ENCODE measurements at places on chromosomes 7 and 10.
A peak's percentile ranks its signal among the peaks of the same experiment; 100 is the strongest.

- DNase-seq, result peak; percentile 55
Observed at GRCh38 chr10:43689618-43689954, 40.9 kb upstream of the ZNF32 start.

DNA sequence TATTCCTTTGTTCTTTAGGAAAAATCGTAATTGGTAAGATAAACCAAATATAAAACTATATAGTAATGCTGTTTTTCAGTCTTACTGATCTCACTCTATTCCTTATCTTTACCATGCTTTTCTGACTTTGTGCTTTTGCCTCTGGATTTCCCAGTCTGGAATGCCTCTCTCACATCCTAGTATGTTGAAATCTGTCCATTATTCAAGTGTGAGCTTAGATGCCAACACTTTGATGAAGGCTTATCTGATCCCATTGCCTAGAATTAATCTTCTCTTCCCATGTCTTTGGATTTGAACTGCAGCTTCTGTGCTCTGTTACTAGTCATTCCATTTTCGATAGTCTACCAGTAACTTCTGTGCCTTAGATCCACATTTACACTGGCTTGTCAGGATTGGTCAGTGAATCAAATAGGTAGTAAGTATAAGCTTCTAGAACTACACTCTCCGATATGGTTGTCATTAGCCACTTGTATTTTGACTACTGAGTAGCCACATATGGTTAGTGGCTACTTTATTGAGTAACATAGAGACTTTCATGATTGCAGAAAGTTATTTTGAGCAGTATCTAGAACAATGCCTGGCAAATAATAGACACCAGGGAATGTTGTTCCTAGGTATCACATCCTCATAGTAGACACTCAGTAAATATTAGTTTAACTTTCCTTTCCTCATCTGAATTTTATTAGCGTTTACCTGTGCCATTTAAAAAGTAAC lies 92.9 kb downstream of the BMPR1A start:
- no peak for DNase-seq

GRCh38 chr7:21718391-21718790 lies 175.6 kb downstream of the DNAH11 start:
- DNase-seq, result no peak

- no peak for DNase-seq
Observed at GRCh38 chr7:27936047-27936767, 196.2 kb downstream of the TAX1BP1 start.

DNA sequence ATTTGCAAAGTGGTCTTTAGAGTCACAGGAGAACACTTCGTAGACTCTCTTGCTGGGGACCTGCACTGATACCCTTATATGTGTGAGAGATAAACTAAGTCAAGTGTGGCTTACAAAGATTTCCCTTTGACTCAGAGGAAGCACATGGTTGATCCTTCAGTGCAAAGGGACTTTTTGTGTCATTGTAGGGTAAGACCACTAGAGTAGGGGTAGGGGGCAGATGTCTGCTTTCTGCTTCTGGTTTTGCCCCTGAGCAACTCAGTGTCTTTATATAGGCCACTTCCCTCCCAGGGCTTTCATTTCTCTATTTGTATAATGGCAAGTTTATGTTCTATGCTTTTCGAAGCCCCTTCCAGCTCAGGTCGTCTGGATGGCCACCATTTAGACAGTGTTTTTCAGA lies 281.7 kb downstream of the SORCS3 start:
- no peak for DNase-seq

DNA sequence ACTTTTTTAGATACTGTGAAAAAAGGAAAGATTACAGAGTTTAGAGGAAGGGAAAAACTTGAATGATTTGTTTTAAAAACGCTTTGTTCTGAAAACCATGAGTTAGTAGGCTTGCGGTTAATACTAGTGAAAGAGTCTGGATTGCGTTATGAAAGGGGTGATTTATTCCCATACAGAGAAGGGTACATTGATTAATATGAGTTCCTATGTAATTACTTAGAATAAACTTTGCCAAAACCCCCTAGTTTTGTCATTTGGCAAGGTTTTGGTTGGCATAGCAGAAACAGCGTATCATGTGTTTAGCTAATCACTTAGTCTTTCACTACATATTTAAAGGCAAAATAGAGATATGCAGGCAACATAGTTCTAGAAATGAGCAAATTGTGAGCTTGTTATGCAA lies 91.2 kb upstream of the POT1 start:
- no peak for DNase-seq

DNA sequence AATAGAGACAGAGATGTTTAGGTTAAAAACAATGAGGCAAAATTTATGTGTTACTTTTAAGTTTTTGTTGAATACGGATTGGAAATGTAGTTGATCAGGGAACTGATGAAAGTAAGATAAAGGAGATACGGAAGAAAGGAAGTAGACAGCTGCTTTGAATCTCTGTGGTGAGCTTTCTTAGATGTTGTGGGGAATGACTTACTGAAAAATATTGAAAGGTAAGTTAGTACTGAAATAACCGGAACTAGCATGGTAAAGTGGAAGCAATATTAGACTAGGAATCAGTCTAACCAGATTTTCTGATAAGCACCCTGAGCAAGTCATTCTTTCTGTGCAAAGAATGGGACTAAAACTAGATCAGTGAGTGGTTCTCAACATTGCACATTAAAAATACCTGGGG lies 34.8 kb downstream of the LUC7L2 start:
- DNase-seq, result no peak

GRCh38 chr10:101762736-101763135 lies 13.2 kb downstream of the FGF8 start:
- DNase-seq, result no peak

DNA sequence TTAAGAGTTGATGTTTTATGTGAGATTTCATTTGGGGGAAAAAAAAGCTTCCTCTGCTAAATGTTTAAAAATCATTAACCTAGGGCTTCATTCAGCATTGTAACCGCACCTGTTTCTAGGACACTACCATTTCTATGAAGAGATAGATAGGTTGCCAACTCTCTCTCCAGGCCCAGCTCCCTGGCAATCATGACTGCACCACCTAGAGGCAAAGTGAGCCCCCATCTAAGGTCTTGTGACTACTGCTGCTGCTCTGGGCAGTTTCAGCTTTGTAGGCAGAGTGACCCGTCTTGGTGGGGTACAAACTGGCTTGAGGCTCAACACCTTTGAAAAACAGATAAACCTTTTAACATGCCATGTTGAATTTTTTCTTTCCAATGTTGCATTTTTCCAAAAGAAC lies 27.3 kb upstream of the MRC1 start:
- DNase-seq, result no peak

DNA sequence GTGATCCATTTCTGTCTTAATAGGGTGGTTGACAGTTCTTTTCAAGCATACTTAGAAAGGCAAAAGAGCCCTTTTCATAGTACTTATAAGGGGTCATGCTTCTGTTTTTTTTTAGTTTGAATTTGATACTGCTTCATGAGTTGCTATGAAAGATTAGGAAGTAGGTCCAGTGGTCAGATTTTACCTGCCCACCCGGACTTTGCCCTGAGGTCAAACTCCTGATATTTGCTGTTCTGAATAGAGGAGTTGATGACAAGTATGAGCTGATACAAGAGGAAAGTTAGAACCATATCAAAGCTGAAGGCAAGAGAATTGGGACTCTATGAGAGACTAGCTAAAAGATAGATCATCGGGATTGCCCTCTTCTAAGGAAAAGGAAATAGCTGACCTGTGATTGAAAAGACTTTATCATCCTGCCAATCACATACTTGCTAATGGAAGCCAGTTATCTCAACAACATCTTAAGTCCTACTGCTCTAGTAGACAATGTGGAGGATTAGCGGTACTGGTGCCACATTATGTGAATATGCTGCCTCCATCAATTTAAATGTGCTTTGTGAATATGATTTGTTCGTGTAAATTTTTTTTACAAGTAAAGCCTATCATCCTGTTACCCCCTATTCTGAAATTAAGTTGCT lies 37.5 kb upstream of the CYP26C1 start:
- DNase-seq, result no peak

- DNase-seq, result peak; percentile 19
Observed at GRCh38 chr10:70672165-70673042, at the start of gene ADAMTS14. Gene ADAMTS14 (plus strand): TSS chr10:70672506. CDS start chr10:70672803, 297 bp downstream.

- DNase-seq, result no peak
Observed at GRCh38 chr10:97920865-97921264, 71.2 kb downstream of the GOLGA7B start.

- DNase-seq, result no peak
Observed at GRCh38 chr10:12535656-12536055, 186.3 kb downstream of the CAMK1D start.

All from activated CD4-positive, alpha-beta T cell treated with anti-CD3 and anti-CD28 coated beads, Interleukin-2, amount 50 U/mL, for 48 hours (primary cell).